ENCODE measurements at places on chromosomes 1 and 21.

- no peak for DNase-seq
Observed at GRCh38 chr1:78297836-78298235, 192.9 kb upstream of the PTGFR start.

GRCh38 chr1:115893545-115893944, 52.6 kb upstream of the NHLH2 start:
- DNase-seq, result no peak

GRCh38 chr1:233897325-233898162, 6.9 kb upstream of the SLC35F3 start:
- no peak for DNase-seq

DNA sequence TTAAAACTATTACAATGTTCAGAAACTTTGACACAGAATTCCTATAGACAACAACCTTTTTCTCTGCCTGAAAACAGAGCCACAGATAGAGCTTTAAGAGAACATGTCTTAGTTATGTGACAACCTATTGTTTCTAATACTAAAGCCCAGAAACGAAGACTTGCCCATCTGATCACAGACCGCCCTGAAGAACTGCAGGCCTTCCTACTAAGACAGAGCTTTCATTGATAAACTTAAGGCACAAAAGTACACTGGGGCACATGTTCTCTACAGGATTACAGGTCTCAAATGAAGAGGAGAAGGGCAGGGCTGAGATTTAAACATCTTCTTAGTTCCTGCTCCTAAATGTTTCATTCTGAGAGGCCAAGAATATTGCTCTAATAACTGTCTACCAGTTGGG, 452.7 kb downstream of the KCNT2 start:
- no peak for DNase-seq

DNA sequence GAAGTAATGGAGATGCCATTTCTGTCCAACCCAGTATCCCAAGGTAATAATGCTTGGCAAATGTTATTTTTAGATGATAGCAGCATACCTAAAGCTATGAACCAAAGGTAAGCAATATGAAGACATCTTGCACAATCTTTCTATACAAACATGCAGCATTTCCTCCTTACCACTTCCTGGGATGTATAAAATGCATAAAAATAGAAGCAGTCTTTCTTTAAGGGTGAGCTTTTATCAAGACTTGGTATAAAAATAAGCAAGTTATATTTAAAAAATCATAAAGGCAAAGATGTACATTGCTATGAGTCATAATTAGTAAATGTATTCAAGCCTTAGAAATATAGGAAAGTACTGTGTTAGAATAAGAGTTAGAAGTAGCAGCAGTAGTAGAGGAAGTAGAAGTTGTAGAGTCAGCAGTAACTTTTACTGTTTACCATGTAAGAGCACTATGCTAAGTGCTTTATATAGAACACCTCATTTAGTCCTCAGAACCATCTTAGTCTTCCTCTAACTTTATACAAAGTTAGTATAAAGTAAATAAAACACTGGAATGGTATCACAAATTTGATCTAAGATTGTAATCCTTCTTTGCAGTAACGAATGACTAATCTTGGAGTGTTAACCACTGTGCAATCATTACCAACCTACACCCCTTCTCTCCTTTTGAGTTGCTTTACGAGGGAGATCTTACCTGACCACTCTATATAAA, 371.3 kb downstream of the VAV3 start:
- no peak for DNase-seq

- DNase-seq, result no peak
Observed at GRCh38 chr1:248837045-248837780, 811 bp upstream of the ZNF672 start.

- DNase-seq, result no peak
Observed at GRCh38 chr21:34073749-34074282, 438 bp downstream of the MRPS6 start.

DNA sequence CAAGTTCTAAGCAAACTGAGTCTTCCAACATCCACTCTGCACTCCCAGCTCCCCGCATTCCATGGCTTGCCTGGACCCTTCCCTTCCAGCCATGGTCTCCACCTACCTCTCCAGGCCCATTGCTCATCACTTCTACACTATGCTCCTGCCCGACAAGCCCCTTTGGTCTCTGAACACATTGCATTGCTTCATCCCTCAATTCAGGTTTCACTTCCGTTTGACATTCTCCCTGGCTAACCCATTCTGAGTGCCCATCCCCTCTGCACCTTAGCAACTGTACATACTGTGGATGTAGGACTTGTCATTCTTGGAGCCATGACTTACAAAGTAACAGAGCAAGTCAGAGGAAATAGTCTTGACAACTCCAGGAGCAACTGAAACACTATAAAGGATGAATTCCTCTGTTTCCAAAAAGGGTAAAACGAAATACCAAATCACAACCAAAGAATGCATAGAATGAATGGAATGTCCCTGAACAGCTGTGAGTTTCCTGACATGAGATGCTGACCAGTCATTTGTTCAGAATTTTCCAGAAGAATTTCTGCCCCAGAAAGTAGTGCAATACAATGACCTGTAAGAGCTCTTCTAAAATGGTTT, 66.7 kb downstream of the KCNJ6 start:
- DNase-seq, result peak; percentile 15

- DNase-seq, result no peak
Observed at GRCh38 chr1:33317946-33318345, 3.0 kb downstream of the A3GALT2 start.

DNA sequence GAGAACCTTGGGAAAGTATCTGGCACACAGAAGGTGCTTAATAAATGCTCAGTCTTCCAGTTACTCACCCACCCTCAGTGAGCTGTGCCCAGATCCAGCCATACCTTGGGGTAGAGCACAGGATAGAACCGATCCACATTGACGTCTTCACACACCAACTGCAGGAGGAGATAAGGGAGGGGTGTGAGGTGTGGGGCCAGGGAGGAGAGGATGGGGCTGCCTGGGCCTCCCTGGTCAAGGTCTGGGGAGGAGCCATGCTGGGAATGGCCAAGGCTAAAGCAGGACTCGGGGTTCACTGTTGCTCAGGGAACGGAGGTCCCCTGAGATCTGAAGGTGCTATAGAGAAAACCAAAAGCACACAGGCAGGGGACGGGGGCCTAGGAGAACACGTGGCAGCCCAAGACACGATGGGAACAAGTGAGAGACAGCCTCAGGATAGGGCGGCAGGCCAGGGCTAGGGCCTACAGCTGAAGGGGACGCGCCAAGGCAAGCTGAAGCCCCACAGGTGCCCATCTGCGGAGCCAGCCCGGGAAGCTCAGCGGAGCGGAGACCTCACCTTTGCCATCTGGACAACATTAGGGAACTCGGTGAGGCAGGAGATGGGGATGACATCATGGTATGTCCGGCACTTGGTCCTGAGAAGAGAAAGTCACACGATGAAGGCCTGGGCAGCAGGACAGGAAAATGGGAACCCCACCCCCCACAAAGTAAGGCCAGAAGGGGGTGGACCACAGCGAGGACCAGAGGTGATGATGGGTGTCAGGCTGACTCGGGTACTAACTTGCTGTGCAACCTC, 55.9 kb downstream of the RAP1GAP start:
- DNase-seq, result no peak

GRCh38 chr1:29011775-29012174, 97.4 kb downstream of the EPB41 start:
- DNase-seq, result no peak

- peak; percentile 22 for DNase-seq
Observed at GRCh38 chr1:35929730-35930592, 944 bp upstream of the AGO3 start.

- DNase-seq, result no peak
Observed at GRCh38 chr1:24801176-24801575, 55.9 kb downstream of the CLIC4 start.

DNA sequence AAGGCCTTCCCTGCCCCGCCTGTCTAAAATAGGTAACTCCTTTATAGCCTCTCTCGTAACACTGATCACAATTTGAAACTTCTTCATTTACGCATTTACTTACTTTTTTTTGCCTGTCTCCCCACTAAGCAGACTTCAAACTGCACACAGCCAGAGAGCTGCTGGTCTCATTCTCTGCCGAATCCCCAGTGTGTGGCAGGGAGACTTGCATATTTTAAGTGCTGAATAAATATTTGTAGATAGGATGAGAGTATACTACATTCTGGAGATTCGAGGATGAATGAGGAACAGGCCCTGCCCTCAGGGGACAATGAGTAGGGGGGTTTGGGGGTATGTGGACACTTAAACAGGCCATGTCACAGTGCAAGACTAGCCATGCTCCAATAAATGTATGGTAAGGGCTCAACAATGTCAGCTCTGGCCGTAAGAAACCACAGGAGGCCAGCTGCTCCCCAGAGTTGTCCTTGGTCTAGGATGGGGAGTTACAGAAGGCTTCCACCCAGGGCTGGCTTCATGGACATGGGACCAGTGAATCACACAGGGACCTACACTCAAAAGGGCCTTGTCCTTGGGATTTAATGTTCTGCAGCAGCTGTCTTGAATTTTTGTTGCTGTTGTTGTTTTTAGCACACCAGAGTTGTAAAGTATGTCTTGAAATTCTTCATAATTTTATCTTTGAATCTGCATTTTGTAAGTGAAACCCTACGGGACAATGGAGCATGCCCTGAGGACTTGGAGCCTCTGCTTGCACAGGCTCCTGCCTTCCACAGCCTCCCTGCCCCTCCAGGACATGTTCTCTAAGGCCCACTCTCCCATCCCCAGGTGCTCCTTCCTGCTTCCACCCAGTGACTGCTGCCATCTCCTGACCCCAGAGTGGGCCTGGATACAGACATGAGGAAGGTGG, 8.5 kb downstream of the DIO1 start:
- no peak for DNase-seq

DNA sequence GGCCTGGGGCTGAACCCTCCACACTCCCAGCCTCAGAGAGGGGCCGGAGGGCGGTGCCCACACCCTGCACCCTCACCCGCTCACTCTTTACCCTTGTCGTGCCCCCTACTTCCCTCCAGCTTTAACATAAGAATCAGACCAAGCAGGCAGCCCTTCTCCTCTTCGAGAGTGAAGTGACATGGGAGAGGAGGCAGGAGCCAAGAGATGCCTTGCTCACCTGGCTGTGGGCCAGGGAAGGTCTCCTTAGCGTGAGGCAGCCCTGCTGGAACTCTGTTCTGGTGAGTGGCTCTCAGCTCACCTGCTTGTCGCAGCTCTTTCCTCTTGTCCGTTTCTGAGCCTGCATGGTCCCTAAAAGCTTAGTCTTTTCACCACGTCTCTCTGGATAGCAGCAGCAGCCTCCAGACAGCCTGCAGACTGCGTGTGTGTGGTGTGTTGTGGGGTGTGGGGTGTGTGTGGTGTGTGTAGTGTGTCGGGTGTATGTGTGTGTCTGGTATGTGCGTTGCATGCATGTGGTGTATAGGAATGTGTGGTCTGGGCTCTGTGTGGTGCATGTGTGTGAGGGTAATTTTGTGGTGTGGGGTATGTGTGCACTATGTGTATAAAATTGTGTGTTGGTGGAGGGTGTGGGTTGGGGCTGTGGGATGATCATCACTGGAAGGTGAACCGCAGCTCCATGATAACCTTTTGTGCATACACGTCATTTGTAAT, 86.7 kb downstream of the CCDC185 start:
- DNase-seq, result no peak

DNA sequence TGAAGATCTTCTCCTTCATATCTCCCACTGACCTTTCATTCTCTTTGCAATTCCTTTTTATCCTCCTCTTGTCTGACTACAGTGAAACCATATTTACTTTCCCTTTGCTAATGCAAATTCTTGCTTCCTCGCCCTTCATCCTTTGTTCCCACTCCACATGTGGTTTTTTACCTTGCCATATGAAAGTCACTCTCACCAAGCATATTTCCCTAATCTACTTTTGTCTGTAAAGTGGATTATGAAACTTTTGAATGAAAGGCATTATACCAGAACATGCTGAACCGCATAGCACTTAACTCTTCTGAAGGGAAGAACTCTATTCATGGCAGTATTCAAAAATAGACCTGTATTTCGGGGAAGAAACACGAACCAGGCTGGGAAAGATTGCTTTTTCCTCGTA, 8.0 kb upstream of the TMPRSS15 start:
- peak; percentile 34 for DNase-seq

GRCh38 chr1:58773406-58773840, 10.4 kb downstream of the JUN start:
- no peak for DNase-seq

- DNase-seq, result no peak
Observed at GRCh38 chr1:219517031-219517430, 95.9 kb downstream of the ZC3H11B start.

GRCh38 chr21:22421416-22422180, 1423.4 kb downstream of the NCAM2 start:
- no peak for DNase-seq

- no peak for DNase-seq
Observed at GRCh38 chr1:76746206-76746605, 121.1 kb upstream of the ST6GALNAC5 start.

GRCh38 chr21:42627527-42628289, 25.7 kb upstream of the PDE9A start:
- no peak for DNase-seq

DNA sequence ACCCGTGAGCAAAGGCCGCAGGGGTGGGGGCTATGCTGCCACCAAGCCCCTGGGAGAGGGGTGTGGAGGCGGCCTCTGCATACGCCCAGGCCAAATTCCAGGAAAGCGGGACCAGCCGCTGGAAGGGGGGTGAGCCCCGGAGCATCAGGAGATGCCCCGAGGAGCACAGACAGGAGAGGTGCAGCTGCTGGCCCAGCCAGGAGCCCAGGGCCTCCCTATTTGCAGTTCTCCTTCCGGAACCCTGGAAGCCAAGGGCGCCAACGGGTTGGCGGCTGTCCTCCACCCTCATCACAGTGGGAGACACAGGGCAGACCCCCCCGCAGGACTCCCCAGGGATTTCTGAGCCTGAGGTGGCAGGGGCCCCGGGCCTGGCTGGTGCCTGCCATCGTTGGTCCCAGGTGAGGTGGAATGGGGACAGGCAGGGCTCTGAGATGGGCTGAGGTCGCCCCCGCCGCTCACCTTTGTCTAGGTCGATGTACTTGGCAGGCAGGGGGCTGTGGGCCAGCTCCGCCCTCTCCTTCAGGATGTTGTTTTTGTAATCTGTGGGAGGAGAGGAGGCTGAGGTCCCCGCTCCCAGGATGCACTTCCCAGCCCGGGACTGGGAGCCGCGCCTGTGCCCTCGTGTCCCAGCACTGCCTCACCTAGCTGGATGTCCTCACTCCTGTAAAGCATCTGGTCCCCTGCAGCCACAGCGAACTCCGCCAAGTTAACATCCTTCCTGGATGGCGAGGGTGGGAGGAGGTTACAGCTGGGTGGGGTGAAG, 4.4 kb upstream of the DVL1 start:
- DNase-seq, result no peak

DNA sequence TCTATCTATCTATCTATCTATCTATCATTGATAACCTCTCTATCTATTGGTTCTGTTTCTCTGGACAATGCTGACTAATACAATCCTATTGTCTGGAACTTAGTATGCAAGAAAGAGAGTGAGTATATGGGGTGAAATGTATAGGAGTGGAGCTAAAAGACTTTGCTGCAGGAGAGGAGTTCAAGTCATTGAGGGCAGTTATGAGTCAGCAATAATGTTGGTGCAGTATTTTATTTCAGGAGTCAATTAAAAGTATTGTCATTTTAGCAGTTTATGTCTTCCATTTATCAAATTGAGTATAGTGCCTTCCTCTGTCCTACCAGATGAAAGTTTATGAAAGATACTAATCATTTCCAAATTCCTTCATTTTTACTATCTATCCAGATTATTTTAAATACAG, 55.8 kb downstream of the MAP3K7CL start:
- DNase-seq, result no peak

- no peak for DNase-seq
Observed at GRCh38 chr1:245880754-245881403, 626.2 kb downstream of the SMYD3 start.

- no peak for DNase-seq
Observed at GRCh38 chr1:54792686-54793282, 8.3 kb downstream of the TTC22 start.
